Mesendoderm (in vitro differentiated cells): ENCODE measurements at places on chromosomes 11 and 22.

DNA sequence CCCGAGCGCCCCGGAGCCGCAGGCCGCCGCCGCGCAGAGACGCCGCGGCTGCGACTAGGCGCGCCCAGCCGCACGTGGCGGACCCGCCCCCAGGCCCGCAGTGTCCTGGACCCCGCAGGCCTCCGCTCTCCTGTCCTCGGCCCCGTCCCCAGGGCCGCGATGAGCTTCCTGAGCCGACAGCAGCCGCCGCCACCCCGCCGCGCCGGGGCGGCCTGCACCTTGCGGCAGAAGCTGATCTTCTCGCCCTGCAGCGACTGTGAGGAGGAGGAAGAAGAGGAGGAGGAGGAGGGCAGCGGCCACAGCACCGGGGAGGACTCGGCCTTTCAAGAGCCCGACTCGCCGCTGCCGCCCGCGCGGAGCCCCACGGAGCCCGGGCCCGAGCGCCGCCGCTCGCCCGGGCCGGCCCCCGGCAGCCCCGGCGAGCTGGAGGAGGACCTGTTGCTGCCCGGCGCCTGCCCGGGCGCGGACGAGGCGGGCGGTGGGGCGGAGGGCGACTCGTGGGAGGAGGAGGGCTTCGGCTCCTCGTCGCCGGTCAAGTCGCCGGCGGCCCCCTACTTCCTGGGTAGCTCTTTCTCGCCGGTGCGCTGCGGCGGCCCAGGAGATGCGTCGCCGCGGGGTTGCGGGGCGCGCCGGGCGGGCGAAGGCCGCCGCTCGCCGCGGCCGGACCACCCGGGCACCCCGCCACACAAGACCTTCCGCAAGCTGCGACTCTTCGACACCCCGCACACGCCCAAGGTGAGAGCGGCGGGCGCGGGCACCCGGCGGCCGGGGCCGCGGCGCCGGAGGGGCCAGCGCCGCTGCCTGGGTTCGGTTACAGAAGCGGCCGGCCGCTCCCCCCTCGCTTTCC is 528 bp downstream of the WEE1 start:
- no peak for DNase-seq

- DNase-seq, result peak; percentile 30
Measured at GRCh38 chr22:35681454-35682052, 33.3 kb downstream of the APOL6 start.

DNA sequence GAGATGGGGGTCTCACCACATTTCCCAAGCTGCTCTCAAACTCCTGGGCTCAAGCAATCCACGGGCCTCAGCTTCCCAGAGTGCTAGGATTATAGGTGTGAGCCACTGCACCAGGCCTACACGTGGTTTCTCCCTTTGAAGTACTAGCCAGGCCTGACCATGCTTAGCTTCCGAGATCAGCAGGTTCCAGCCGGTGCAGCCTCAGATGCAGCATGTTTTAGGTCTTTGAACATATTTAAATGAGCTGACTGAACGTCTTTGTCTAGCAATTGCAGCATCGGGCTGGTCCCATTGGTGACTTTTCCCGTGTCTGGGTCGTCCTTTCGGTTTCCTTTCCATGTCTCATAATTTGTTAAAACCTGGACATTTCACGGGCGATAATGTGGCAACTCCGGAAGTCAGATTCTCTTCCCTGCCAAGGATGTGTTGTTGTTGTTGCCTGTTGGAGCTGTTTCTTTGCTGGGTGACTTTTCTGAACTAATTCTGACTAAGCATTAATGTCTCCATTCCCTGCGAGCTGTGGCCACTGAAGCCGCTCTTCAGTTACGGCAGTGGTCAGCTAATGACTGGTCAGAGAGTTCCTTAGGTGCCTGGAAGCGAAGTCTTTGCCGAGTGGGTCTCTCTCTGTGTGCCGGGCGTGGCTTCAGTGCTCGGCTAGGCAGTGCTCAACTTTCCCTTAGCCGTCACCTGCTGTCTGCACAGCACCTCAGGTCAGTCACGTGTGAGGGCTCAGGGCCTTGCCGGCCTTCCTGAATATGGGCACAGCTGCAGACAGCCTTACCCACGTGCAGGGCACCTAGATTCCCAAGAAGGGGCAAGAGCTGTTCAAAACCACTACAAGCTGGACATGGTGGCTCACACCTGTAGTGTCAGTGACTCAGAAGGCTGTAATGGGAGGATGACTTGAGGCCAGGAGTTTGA is 3.8 kb upstream of the CYP2D6 start:
- no peak for DNase-seq

- no peak for DNase-seq
Measured at GRCh38 chr11:13983081-13983751, 20.7 kb downstream of the SPON1 start.

GRCh38 chr11:106939157-106939556 is 79.1 kb downstream of the GUCY1A2 start:
- DNase-seq, result no peak

GRCh38 chr11:72615329-72615728 is 58.9 kb downstream of the PDE2A start:
- no peak for DNase-seq

GRCh38 chr22:35961480-35962295 is 66.9 kb downstream of the RBFOX2 start:
- peak; percentile 99 for DNase-seq

DNA sequence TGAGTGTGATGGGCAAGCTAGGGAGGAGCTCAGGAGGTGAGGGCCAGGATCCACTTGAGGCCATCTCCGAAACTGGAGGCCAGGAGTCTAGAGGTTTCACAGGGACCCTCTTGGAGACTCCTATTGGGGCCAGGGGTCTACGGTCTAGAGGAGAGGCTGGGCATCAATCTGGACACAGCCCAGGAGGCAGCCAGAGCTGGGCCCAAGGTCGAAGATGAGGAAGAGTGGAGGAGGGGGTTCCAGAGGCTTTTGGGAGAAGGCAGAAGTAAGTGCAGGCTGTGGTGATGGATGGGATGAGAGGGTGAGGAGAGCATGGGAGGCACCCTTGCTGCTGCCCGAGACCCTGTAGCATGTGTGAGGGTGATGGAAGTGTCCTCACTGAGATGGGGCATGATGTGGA is 56.6 kb downstream of the LRRC32 start:
- DNase-seq, result no peak

GRCh38 chr22:31210556-31211421 is 1.3 kb upstream of the LIMK2 start:
- no peak for DNase-seq

GRCh38 chr22:18120857-18121256 is 10.2 kb downstream of the TUBA8 start:
- DNase-seq, result no peak

GRCh38 chr22:30250039-30250565 is 3.5 kb upstream of the LIF start:
- no peak for DNase-seq

DNA sequence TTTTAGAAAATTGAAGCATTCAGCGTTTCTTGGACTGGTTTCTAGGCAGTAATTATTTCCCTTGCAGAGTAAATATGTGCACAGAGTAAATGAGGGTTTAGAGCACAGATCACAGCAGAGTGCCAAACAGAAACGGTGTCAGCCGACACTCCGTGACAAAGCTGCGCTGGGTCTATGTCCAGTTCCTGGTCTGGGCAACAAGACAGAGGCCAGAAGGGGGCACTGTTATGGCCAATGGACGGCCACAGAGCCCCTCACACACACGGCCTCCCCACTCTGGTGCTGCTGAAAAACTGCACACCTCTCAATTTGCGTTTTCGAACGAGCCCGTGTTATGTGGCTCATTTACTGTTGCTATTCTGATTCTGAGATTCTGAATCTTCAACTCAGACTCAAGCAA is 180.7 kb downstream of the MPPED1 start:
- peak; percentile 51 for DNase-seq

DNA sequence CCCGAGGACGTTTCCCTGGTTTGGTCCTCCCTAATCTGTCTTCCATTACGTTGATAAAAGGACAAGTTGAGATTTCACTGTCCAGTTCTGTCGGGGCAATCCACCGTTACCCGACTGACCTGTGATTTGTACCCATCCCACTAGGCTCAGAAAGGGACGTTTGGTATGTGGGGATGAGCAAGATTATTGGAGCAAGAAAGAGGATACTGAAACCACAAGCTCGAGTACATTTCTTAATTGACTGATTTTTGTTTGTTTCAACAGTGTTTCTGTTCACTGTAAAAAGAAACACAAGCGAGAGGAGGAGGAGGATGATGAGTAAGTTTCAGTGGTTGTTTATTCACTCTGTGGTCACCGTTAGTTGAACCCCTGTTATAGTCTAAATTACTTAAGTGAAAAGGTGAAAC is 969 bp downstream of the CCDC117 start:
- no peak for DNase-seq

DNA sequence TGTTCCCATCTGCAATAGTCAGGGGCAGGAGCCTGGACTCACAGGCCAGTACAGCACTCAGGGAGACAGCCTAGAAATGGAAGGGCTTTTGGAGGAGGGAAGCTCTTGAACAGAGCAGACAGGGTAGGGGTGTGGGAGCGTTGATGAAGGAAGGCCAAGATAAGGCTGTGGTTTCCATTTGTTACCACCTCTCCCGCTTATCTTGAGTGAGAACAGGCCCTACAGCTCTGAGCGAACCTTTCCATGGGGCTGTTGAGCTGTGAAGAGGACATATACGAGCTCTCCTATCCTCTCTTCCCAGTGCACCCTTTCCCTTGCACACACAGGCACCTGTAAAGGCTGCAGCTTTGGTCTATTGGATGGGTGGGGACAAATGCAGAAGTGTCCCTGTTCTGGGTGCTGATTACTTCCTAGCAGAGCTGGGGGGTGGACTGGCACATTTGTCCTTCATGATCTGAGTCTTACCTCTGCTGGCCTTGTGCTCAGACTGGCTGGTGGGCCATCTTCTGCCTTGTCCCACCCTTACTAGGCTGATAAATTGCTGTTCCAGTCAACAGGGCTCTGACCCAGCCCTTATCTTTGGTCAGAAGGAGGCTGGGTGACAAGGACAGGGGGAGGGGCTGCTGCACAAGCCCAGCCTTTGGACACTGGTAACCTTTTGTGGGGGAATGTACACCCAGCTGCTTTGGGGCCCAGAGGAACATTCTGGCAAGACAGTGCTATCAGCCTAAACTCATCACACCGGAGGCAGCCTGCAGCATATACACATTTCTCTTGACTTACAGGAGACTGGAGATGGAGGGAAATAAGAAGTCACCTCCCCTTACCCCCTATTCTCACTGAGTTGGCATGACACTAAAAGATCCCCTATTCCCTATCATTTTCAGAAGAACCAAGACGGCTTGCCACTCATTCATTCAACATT is 80.1 kb upstream of the NNMT start:
- peak; percentile 94 for DNase-seq

GRCh38 chr11:117916956-117917355 is 12.2 kb downstream of the TMPRSS13 start:
- DNase-seq, result no peak

DNA sequence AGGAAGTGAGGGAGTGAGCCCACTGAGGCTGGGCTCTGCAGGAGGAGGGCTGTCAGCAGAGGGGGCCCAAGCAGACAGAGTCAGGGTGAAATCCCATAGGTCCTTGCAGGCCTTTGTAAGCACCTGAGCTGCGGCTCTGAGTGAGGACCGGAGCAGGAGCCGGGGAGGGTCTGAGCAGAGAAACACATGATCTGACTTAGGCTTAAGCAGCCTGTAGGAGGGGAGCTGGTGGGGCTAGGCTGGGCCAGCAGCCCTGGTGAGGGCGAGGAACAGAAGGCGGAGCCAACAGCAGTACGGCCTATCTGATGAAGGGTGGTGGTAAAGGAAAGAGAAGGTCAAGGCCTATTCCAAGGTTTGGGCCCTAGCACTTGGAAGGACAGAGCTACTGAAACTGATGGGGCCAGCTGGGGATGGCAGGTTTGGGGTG is 26.9 kb upstream of the CBX7 start:
- peak; percentile 87 for DNase-seq

DNA sequence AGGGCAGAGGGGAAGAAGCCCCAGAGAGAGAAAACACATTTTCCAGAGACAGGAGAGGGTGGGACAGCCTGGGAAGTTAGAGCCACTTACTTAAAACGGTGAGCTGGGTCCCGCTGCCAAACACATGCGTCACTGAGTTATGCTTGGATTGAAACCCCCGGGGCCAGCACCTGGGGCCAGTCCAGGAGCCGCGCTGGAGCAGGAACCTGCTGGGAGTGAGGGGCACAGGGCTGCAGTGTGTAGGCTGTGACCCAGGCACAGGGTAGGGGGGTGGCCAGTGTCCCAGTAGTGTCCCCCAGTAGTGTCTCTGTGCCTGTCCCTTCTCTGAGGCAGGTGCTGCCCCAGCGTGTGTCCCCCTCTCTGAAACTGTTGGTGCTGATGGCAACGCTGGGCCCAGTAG is 5.2 kb downstream of the IGLL1 start:
- DNase-seq, result no peak
